ENCODE measurements at places on chromosomes 7 and 10. TPM values are rescaled to one million over a fixed set of nuclear protein-coding genes. Genes with fewer than 3 reads are reported as not detected.

The ATOH7 gene
- total RNA-seq = 2.3 TPM

The CDC14C gene
- total RNA-seq = not detected

The HOXA7 gene
- not detected for total RNA-seq

The NUDT5 gene
- total RNA-seq = 32.1 TPM

The CPVL gene
- 5.8 TPM for total RNA-seq

The PDE6C gene
- not detected for total RNA-seq

The KCNIP2 gene
- total RNA-seq = 87.4 TPM

The MKX gene
- total RNA-seq = 14.1 TPM

The GRID2IP gene
- 2.5 TPM for total RNA-seq

The MET gene
- total RNA-seq = 13.7 TPM

The RBP3 gene
- total RNA-seq = not detected

The GBX1 gene
- not detected for total RNA-seq

DNA sequence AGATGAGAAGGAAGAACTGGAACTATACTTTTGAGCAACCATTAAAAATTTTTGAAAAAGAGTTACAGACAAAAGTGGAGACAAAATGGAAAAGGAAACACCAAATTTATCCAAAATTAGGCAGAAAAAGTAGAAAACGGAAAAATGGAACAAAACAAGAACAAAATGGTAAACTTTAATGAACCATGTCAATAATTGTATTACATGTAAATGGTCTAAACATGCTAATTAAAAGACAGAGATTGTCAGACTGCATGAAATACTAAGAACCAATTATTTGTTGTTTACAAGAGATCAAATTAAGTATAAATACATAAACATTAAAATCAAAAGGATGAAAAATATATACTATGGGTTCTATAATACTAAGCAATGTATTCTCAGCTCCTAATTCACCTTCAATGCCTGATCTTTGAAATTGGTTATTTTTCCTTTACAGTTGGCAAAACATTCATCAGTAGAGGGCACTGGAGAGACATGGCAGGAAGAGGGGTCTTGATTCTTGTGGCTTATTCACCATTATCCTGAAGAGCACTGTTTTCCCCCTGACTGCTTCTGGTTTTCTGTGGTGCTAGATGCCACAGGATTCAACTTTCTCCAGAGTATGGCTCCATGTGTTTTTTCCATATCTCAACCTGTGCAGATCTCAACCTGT, 124.9 kb downstream of the ELFN1 start:
- no peak for DNase-seq

DNA sequence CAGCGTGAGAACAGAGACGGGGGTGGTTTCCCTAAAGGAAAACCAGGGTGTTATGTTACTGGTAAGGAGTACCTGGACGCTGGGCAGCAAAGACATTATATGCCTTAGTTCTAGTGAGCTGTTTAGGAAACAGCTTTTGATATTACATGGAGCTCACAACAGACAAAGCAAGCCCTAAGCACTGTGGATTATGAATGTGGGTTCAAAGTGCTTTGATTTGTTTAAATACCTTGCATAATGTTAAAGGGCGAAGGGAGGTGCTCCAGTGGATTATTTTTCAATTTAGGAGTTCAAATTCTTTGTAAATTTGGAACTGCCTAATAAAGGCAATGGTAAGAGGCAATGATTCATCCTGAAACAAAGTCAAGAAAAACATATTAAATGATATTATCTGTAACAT, 13.8 kb downstream of the WNT16 start:
- DNase-seq = no peak

GRCh38 chr7:41912426-41912825, 209.5 kb upstream of the INHBA start:
- no peak for DNase-seq

GRCh38 chr10:84348447-84348846, 20.1 kb downstream of the CCSER2 start:
- no peak for DNase-seq

DNA sequence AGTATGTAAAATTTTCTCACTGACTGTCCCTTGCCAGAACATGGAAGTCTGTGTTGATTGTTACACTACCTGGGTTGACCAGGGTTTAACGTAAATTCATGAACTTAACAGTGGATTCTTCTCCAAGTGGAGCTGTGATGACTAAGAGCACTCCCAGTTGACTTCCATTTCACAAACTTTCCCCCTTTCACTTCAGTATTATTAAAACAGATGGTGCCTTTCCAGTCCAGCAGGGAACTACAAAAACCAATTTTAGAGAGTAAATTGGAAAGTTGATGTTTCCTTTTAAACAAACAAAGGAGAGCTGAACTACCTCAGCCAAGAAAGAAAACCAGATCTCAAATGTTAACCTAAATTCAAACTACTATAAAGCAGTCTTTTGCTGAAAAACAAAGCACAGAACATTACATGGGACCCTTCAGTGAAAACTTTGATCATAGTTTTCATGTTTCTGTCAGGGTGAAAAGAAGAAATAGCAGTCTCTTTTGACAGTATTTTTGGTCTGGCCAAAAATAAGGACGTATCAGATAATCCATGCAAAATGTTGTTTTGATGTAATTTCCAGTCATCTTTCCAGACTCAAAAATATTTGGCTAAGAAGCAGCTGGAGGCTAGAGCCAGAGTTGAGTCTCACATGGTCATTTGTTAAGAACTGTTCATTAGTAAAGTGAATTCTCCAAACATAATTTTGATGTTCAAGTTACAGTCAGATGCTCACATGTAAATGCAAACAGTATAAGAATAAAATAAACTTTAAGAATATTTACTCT, 479.9 kb upstream of the AKR1E2 start:
- no peak for DNase-seq

GRCh38 chr7:45242698-45243097, 85.1 kb downstream of the RAMP3 start:
- no peak for DNase-seq

GRCh38 chr10:115024371-115024770, 68.8 kb upstream of the ATRNL1 start:
- DNase-seq = no peak

DNA sequence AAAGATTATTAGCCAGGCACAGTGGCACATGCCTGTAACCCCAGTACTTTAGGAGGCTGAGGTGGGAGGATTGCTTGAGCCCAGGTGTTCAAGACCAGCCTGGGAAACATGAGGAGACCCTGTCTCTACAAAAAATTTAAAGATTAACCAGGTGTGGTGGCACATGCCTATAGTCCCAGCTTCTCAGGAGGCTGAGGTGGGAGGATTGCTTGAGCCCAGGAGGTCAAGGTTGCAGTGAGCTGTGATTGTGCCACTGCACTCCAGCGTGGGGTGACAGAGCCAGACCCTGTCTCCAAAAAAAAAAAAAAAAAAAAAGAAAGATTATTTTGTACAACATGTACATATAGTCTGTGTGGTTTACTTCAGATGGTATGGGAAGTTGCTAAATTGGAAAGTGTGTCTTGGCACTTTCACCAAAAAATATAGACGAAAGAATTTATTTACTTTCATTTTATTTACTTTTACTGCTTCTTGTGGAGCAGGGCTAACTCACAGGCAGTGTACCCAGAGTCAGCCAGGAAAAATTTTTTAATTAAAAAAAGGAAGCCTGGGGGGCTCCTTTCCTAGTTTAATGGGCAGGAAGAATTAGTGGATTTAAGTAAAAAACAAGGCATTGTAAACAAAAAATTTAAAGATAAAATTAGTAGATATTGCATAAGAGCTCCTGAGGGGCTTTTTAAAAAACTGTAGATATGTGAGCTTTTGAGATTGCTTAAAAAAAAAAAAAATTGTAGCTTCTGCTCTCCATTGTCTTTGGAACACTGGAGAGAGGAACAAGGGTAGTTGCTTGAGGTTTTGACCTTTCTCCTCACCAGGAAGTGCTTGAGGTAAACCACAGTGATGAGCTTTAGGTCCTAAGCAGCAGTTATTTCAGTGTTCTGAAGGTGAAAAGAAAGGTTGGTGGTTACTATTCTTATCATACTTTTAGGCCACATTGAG, 44.6 kb upstream of the VDAC2 start:
- no peak for DNase-seq

DNA sequence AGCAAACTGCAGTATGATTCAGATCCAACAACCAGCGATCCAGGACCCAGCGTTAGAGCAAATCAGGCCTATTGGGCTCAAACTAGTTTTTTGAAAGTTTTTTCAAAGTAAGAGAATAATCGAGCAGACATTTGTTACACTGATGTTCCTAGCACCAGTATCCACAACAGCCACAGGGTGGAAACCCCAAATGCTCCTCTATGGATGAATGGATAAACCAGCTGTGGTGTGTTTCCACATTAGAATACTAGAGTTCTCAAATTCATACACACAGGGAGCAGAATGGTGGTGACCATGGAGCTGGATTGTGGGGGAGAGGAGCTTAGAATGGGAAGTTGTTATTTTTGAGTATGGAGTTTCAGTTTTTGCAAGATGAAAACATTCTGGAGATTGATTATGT, 60.7 kb downstream of the PDIA4 start:
- DNase-seq = no peak

DNA sequence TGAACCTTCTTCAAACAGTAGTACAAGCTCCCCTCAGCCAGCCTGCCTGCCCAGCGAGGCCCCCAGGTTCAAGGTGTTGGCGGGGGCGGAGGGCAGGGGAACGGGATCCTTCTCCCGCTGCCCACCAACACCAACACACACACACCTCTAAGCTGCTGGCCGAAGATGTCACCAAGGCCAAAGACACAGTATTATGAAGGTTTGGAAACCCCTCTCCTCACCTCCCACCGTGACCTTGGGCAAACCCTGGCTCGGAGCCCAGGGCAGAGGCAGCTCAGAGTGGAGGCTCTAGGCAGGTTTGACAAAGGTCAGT, 49.4 kb upstream of the GTF2IRD1 start:
- no peak for DNase-seq

- no peak for DNase-seq
These were observed 319.3 kb upstream of the CACNA2D1 start for GRCh38 chr7:82762880-82763279.

- DNase-seq = no peak
These were observed 13.4 kb downstream of the SLC29A3 start for GRCh38 chr10:71332466-71332865.

GRCh38 chr10:5518143-5518542, 6.6 kb upstream of the CALML3 start:
- no peak for DNase-seq

- no peak for DNase-seq
These were observed 256.3 kb downstream of the ARL4A start for GRCh38 chr7:12943781-12944180.

- no peak for DNase-seq
These were observed 8.2 kb downstream of the FOXP2 start for GRCh38 chr7:114422507-114423501.

GRCh38 chr10:131094527-131095312, 216.8 kb downstream of the TCERG1L start:
- no peak for DNase-seq

DNA sequence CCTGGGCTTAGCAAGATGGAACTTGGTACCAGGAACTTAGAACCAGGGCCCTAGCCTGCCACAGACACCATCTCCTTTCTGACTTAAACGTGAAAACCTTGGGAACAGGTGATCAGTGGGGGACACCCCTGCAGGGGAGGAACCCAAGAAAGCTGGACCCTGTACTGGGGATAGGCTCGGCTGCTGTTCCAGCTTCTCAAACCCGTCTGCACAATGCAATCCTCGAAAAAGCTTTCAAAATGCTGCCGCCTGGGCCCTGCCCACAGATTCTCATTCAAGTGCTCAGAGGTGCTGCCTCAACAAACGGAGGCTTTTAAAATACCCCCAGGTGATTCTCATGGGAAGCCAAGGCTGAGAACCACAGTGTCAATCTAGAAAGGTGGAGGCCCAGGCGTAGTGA, 169.7 kb downstream of the ARHGAP21 start:
- DNase-seq = no peak

DNA sequence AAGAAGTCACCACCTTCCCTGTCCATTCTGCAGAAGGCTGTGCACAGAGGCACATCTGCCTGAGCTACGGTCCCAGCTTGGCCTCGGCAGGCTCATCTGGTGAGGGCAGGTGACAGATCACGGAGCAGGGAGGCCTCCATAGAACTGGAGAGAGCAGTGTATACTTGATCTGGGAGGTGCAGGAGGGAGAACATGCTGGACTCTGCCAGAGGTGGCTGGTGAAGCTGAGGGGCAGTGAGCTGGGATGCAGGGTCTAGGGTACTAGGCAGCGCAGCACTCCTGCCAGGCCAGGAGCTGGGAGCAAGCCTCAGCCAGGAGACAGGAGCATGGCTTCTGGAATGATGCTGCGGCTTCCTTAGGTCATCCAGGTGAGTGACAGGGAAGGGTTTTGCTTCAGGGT, 553.0 kb downstream of the TCERG1L start:
- no peak for DNase-seq

DNA sequence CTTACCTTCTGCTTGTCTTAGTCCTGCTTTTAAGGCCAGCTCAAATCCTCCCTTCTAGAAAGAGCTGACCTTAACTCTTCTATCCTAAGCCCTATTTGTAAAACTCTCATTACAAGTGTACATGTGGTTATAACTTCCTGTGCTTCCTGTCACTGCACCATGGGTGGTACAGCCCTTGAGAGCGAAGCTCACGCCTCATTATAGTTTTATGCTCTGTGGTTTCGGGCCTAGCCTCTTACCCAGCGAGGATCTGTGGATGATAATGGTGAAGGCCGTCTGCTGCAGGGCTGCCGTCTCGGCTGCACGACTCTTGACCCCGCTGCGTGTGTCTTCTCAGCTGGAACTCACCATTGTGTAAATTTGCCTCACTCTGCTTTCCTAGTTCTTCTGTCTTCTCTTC, 74.6 kb downstream of the CUL1 start:
- no peak for DNase-seq

GRCh38 chr7:82444220-82444909, 788 bp upstream of the CACNA2D1 start:
- DNase-seq = no peak

DNA sequence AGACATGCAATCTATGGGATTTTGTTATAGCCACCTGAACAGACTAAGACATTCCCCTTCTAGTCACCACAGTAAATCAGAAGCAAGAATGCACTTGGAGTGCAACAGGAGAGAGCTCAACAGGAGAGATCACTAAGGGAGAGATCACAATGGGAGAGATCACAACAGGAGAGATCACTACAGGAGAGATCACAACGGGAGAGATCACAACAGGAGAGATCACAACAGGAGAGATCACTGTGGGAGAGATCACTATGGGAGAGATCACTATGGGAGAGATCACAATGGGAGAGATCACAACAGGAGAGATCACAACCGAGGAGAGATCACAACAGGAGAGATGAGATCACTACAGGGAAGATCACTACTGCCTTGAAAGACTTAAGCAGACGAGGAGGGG, 238.5 kb upstream of the PITRM1 start:
- no peak for DNase-seq

GRCh38 chr10:63438506-63439498, 27.0 kb downstream of the JMJD1C start:
- no peak for DNase-seq

GRCh38 chr10:108560488-108560887, 1362.8 kb downstream of the XPNPEP1 start:
- DNase-seq = no peak

- no peak for DNase-seq
These were observed 539.3 kb upstream of the TEX47 start for GRCh38 chr7:89334797-89335196.

DNA sequence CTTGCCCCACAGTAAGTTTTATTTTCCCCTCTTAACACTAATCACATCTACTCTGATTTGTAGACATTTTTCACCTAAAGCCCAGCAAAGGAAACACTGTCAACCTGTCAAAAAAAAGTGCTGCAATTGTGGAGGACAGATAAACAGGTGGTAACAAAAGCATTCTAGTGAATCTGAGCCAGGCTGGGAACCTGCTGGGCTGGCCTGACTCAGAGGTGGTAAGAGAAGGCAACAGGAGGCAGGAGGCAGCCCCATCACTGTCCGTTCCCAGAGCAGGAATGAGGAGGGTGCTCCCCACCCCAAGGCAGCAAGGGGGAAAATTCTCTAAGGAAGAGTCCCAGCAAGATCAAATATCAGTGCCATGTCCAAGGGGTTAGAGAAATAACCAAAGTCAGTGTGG, 19.5 kb upstream of the HERPUD2 start:
- DNase-seq = no peak

All from dorsolateral prefrontal cortex (tissue), 122 donors.